Fibroblast of lung (primary cell): ENCODE measurements at places on chromosomes 12 and 14. TPM values are rescaled to one million over a fixed set of nuclear protein-coding genes. Genes with fewer than 3 reads are reported as not detected.
A peak's percentile ranks its signal among the peaks of the same experiment; 100 is the strongest.

The CLEC6A gene
- not detected in 2 replicates for total RNA-seq

DNA sequence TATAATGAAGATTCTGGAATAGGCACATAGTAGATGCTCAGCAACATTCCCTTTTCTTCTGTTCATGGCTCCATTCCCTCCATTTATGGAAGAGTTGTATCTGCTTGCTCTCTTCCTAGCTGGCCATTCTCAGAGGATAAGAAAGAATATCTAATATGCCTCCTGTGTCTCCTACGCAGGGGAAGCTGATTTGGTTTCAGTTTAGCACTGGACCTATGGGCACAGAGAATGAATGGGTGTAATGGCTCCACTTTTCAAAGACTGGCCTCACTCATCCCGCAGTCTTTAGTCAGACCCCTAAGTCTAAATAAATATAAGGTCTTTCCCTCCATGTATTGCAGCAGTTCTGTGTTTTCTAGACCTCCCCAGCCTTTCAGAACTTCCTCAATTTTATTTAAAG is 2.0 kb downstream of the PKP2 start:
- H3K4me1 ChIP-seq: no peaks in the 10 kb centered on the region
- H3K4me3 ChIP-seq: no peak overlapping the region
- H3K36me3 ChIP-seq: no peaks in the 10 kb centered on the region
- H3K27ac ChIP-seq: no peak overlapping the region
- DNase-seq: no peak

The LBHD2 gene
- total RNA-seq: not detected in 2 replicates

The MYF6 gene
- under 0.01 TPM in 1 of 2 replicates, not detected in the other for total RNA-seq

GRCh38 chr14:56964895-56965294 is 154.6 kb upstream of the OTX2 start:
- H3K27ac ChIP-seq: no peak overlapping the region
- no peaks in the 10 kb centered on the region for H3K36me3 ChIP-seq
- H3K27me3 ChIP-seq: no peaks in the 10 kb centered on the region

DNA sequence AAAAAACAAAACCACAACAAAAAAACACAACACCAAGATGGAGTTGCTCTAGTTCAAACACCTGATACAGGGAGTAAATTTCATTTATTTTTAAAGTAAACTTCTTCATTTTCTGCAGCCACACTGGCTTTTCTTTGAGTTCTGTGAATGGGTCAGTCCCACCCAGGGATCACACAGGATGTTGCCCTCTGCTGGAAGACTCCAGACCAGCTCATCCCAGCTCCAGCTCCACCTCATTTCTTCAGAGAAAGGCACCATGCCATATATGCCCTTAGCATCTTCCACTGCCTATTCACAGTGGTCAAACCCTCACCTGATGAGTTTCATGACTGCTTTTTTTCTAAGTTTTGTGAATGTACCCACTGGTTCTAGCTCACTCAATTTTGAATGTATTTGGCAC is 8.0 kb downstream of the GLIPR1 start:
- peaks cover 7% of the 10 kb centered on the region for H3K4me1 ChIP-seq
- DNase-seq: peak; percentile 45
- no peak overlapping the region for H3K27ac ChIP-seq
- H3K27me3 ChIP-seq: no peaks in the 10 kb centered on the region

- no peaks in the 10 kb centered on the region for H3K27me3 ChIP-seq
- no peaks in the 10 kb centered on the region for H3K36me3 ChIP-seq
- H3K4me1 ChIP-seq: no peaks in the 10 kb centered on the region
- no peak overlapping the region for H3K4me3 ChIP-seq
- no peak overlapping the region for H3K27ac ChIP-seq
Measured at GRCh38 chr12:130083002-130083401, 79.3 kb upstream of the FZD10 start.

The BTBD6 gene
- total RNA-seq: 39.5 and 49.9 TPM in 2 replicates

DNA sequence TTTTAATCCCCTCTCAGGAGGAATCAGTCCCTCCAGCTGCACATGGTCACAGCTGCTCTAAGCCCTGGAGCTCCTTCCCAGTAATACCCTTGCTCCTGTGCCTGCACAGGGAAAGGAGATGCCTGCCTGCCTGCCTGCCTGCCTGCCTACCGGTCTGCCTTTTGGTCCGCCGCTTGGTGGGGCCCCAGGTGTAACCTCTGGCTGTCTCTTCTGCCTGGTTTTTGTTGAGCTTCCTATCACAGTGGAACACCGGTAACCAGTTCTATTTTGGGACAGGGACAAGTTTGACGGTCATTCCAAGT is 99.8 kb downstream of the DAD1 start:
- H3K4me3 ChIP-seq: no peak overlapping the region
- no peaks in the 10 kb centered on the region for H3K4me1 ChIP-seq
- no peaks in the 10 kb centered on the region for H3K36me3 ChIP-seq
- DNase-seq: no peak
- H3K27ac ChIP-seq: no peak overlapping the region
- H3K27me3 ChIP-seq: peaks cover 28% of the 10 kb centered on the region

DNA sequence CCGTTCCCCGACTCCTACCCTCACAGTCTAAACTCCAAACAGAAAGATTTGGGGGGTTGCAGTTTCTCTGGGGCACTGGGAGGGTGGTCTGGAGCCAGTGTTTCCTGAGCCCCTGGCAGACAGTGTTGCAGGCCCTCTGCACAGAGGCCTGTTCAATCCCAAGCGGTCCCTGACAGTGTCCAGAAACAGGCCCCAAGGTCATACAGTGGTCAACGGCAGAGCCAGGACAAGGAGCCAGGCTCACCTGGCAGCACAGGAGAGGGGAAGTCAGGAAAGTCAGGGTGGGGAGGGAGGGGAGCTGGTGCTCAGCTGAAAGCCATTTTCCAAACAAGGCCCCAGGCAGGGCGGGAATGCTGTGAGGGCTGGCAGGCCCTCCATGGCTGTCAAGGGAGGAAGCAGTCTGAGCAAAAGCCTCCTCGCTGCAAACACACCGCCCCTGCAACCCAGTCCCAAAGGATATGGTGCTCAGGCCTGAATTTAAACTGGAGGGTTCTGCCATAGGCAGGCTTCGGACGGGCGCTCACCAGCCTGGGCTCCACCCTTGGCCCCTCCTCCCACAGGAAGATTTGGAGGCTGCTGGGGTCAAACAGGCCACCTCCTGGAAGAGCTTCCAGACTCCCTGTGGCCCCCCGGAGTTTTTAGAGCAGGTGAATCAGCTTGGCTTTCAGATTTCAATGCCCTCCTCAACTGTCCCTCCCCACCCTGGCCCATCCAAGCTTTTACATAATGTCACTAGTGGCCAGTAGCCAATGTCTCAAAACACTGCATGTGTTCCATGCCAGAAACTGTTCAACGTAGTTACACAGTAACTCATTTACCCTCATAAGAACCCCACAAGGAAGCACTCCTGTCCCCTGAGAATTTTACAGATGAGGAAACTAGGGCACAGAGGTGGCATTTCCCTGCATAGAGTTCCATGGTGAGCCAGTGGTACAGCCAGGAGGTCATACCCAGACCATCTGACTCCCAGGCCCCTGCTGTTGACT is 41.5 kb downstream of the CHGA start:
- H3K27ac ChIP-seq: no peak overlapping the region
- no peak overlapping the region for H3K4me3 ChIP-seq
- H3K36me3 ChIP-seq: no peaks in the 10 kb centered on the region

DNA sequence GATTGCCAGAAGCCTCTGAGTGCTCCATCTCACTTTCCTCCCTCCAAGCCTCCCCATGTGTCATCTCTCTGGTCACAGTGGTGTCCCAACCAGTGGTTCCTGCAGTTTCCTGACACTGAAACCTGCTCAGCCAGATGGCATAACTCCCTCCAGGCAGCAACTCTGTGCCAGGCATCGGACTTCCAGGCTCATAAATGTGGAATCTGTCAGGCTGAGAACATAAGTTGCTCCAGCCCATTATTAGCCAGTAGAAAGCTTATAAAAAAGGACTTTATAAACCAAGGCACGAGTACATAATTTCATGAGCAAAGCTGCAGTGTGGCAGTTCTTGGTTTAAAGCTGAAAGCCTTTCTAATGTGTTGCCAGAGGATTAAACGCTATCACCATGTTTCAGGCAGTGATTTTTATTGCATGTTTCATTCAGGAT is 194.3 kb downstream of the DACT1 start:
- H3K4me3 ChIP-seq: no peak overlapping the region
- DNase-seq: no peak
- no peaks in the 10 kb centered on the region for H3K4me1 ChIP-seq
- no peaks in the 10 kb centered on the region for H3K27me3 ChIP-seq
- H3K27ac ChIP-seq: no peak overlapping the region
